ENCODE measurements at places on chromosomes 4 and X. TPM values are rescaled to one million over a fixed set of nuclear protein-coding genes. Genes with fewer than 3 reads are reported as not detected.

ATP2B3 gene
- total RNA-seq = not detected

MAGEA2B gene
- not detected for total RNA-seq

PDZD4 gene
- total RNA-seq = 1.7 TPM

DNA sequence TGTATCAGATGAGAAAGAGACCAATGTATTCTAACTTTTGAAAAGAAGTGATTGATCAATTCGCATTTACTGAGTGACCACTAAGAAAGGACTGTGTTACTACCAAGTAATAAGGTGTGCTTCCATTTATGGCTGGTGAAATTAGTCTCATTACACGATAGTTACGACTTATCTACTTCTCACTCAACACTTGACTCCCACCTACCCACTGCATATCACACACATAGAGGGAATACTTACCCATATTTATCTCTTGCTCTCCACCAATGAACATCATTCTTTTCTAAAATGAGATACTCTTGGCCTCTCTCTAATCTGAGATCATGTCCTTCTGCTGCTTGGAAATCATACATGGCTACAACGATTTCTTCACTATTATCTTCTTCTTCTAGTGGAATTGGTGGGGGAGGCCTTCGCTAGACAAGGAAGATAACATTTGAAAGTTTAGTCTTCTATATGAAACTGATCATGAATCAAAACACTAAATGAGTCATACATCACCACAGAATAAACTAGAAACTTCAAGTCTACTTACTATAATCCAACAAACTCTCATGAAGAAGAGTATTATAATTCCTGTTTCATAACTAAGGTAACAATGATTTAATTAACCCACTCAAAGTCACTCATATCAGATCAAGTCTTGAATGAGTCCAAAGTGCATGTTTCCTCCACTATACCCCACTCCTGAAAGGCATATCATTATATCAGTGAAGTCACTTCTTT is 33.7 kb upstream of the TXK start:
- no peak for DNase-seq

GRCh38 chrX:45428831-45429230 is 228.2 kb upstream of the DIPK2B start:
- DNase-seq = no peak

- no peak for DNase-seq
Measured at GRCh38 chr4:151484396-151485102, 75.6 kb downstream of the FHIP1A start.

DNA sequence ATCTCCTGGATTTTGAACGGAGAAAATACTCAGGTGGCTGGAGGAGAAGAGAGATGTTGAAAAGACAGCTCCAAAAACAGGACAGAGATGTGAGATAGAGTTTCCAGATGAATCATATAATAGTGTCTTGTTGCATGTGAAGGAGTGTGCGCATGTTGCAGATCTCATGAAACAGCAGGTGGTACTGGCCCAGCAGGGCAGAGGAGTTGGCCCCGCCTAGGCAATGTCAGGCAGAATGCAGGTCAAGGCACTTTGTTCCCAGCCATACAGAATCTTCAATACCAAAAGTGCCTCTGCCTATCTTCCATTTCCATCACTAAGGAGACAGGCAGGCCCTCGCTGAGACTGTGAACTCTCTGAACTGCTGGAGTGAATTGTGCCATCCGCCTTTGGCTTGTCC is 63.9 kb upstream of the FAT1 start:
- DNase-seq = no peak

DNA sequence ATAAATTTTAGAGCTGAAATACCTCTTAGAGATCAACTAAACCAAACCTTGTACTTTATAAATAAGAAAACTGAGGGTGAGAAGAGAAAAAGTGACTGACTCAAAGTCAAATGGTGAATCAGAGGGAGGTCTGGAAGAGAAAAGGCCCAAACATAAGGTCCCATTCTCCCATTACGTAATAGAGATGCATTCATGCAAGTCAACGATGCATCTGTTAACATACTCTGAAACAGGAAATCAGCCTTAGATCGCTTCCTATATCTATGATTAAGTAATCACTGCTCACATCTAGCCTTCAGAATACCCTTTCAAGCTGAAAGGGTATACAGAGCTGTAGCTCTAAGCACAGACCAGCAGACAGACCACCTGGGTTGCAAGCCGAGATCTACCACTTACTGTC is 6.5 kb downstream of the RNF150 start:
- DNase-seq = no peak

All from heart left ventricle (tissue), 16 donors.